ENCODE measurements at places on chromosomes 7 and 10.

DNA sequence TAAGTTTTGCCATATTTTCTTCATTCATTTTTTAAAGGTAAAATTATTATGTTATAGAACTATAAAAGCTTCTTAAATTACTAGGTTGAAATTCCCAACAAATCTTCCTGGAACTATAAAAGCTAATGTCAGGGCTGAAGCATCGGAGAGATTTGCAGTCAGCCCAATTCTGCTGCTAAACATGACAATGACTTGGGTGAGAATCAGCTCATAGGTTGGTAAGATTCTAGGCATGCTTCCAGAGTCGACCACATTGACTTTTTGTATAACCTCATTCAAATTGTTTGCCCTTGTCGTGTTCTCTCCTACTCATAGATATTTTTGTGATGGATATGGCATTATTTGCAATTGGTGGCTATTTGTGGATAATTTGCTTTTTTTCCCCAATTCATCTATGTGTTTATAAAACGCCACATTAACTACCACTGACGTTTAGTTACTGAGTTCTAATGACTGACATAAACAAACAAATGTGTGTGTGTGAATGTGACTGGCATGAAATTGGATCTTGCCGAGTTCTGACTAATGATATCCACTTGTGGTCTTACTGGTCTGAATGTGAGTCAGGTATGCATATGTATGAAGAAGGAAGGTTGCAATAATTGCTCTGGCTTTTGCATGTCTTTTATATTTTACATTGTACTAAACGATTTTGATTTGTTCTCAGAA lies 579.8 kb downstream of the PARD3 start:
- no peak for DNase-seq

GRCh38 chr7:90669492-90669891 lies 73.4 kb downstream of the CDK14 start:
- DNase-seq: no peak

DNA sequence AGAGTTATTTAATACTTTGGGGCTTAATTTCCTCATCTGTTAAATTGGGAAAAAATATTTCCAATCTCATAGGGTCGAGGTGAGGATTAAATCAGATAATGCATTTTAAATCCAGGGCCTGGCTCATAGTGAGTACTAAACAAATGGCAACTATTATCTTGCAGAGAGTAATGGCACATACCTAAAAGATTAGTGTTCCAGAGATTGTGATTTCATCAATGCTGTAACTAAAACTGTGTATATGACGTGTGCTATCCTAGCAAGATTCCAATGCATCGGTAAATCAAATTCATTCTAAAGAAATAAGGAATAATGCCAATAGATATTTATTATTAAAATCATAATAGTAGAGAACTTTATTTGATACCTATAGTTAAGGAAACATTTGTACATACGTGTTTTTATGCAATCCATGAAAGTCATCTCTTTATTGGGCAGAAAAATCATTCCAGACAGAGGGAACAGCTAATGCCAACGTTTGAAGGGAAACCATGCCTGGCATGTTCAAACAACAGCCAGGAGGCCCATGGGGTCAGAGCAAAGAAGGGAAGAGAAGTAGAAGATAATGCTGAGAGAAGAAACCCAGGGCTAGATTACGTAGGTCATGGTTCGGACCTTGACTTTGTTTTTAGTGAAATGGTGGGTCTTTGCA lies 174.8 kb upstream of the AGR3 start:
- no peak for DNase-seq

DNA sequence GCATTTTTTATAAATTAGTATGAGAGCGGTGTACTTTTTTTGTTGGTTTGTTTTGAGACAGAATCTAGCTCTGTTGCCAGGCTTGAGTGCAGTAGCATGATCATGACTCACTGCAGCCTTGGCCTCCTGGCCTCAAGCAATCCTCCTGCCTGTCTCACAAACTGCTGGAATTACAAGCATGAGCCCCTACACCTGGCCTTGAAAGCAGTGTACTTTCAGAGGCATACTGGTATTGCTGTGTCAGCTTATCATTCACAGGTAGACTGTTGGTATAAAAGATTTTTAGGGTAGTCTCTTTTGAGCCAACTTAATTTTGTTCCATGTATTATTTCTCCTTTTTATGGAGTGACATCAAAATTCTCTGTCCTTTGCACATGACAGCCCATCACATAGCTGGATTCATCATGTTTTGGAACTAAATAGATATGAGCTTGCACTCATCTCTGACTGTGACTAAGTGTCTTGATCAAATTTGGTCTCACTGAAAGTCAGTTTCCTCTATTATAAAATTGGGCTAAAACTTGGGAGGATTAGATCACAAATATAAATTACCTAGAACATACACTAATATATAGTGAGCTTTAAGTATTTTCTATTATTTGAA lies 12.4 kb downstream of the GNAT3 start:
- DNase-seq: no peak

DNA sequence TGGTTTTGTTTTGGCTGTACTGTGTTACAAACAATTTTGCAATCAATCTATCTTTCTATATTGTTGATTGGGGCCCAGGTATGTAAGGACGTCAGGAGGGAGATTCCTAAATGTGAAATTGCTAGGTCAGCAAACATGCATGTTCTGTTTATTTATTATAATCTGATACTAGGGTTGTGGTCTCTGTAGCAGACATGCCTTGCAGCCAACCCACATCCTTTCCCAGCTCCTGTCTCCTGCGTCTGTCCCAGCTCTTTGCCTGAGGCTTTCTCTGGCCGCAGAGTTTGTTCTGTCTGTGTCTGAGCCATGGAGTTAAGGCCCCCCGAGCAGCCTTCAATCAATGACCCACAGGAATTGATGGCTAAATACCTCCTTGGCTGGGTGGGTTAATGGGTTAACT lies 124.0 kb upstream of the ZEB1 start:
- no peak for DNase-seq

GRCh38 chr7:108598153-108598552 lies 28.5 kb downstream of the DNAJB9 start:
- no peak for DNase-seq

DNA sequence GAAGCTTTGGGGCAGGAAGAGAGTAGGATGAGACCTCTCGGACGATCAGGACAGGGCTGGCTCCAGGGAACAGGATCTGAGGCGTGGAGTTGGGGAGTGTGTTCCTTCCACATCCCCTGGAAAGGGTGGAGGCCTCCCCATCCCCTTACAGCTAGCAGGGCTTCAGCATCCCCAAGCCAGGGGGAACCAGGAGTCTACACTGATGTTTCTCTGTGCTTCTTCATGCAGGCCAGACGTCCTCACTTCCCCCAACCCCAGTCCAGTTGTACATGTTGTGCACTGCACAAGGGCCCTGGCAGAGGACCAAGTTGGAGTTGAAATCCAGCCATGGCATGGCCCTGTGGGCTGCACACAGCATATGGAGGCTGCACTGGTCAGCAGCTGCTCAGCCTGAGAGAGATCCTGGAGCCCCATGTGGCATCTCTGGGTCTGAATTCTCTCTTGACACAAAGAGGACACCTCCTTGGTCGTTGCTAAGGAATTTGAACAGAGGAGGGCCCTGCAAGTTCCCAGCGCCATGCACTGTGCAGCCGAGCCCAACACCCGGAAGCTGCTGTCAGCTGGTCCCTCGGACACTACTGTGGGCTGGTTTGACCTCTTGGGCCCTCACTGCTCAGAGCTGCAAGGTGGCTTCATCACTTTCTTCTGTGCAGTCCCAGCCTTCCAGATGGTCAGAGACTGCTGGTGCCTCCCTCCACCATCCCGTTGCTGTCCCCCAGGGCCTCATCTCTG lies 181.1 kb downstream of the DNAJB6 start:
- no peak for DNase-seq

GRCh38 chr7:75642810-75643486 lies 95.8 kb downstream of the HIP1 start:
- DNase-seq: peak; percentile 26

- DNase-seq: no peak
Measured at GRCh38 chr10:74743401-74743800, 83.0 kb upstream of the KAT6B start.

DNA sequence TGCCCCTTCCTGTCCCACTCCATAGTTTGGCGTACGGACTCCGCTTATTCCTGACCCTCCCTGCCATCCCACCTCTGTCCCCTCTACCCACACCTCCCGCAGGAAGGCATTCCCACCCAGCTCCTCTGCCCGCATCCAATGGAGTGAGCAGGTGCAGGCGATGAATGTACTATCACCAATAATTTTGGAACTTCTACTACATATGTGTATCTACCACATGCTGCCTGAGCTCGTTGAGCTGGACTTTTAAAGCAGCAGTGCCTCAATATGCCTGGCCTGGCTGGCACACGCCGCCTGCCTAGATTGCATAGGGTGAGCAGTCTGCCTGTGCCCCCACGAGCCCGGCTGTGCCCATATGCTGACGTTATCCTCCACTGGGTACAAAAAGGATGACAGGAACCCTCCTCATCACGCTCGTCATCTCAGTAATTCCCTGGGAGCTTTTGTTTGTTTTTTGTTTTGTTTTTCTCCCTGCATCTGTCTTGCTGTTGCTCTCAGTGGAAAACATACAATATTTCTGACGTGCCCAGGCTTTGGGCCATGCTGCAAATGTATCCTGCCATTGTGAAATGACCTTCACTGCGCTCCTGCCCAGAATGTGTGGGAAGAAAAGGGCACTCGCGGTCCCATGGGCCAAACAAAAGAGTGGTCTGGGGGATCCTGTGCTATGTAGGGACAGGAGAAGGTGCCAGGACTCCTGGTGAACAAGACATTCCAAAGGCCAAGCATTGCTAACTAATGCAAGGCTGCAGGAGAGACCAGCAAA lies 302.8 kb downstream of the PTPRN2 start:
- DNase-seq: no peak

DNA sequence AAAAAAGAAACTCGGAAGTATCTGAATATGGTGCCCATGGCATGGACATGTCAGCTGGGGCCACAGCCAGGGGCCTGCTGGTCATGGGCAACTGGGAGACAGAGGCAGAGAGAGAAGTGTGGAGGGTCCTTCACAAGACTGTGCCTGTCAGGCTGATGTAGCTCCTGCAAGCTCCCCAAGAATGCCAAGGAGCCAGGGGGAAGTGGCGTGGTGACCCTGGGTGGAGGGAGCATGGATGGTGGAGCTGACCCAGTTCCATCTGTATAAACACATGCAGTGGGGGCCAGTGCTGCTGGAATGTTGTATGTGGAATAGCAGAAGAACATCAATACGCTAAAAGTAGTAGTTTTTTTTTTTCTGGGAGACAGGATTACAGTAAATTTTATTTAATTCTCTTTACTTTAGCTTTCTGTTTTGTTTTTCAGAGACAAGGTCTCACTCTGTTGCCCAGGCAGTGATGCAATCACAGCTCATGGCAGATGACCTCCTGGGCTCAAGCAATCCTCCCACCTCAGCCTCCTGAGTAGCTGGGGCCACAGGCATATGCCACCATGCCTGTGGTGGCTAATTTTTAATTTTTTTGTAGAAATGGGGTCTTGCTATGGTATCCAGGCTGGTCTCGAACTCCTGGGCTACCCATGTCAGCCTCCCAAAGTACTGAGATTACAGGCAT lies 10.5 kb upstream of the ZMIZ2 start:
- no peak for DNase-seq

GRCh38 chr10:24434961-24435360 lies 226.0 kb downstream of the KIAA1217 start:
- DNase-seq: no peak

GRCh38 chr10:6423004-6423403 lies 157.1 kb downstream of the PRKCQ start:
- no peak for DNase-seq

GRCh38 chr10:5423771-5424170 lies 11.4 kb downstream of the NET1 start:
- DNase-seq: no peak

DNA sequence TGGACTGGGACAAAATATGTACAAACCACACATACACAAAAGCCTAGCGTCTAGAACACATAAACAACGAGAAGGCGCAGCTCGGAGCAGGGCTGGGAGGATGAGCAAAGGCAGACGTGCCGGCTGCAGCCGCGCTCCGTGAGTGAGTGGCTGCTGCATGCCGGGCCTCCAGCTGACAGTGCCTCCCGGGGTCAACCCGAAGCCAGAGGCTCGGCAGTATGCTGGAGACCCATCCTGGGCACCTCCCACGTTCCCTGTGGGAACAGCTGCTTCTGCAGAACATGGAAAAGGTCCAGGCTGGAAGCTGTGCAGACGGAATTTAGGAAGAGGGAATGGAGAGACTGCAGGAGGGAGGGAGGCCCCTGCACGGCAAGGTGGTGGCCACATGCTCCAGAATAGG lies 3.6 kb upstream of the GPR146 start:
- DNase-seq: no peak

- no peak for DNase-seq
Measured at GRCh38 chr7:31933481-31933880, 136.7 kb downstream of the PDE1C start.

DNA sequence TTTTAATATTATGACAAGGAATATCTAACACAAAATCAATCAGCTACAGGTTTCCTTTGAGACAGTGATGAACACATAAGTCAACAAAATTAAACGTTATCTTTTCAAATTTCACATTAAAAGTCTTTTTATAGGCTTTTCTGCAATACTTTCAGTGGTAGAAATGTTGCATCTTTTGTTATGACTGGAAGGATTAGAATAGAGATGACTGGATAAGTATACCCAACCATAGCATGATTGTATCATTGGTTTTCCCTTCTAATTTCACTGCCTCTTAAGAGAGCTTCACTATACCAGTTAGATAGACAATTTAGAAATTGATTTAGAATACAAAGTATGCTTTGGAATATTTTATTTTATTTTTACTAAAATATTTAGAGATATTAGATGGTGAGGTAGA lies 273.9 kb downstream of the PHF14 start:
- DNase-seq: no peak

- DNase-seq: no peak
Measured at GRCh38 chr10:92024700-92025099, 101.1 kb downstream of the BTAF1 start.

GRCh38 chr10:97336446-97336845 lies 1.9 kb upstream of the FRAT2 start:
- no peak for DNase-seq

DNA sequence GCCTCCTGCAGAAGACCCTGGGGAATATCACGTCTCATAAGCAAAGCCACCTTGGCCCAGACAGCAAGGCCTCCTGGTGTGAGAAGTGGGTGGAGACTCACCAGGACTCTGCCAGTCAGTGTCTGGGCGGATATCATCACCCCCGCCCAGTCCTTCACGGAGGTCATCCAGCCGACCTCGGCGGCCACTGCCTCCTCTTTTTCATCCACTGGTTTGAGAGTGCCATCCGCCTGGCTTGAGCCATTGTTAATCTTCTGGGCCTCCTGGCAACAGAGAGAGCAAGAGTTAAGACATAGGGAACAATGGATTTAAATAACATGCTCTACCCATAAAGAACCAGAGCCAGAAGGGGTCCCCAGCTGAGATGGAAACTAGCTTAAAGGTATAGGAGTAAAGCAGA lies 233.8 kb downstream of the KCNMA1 start:
- DNase-seq: no peak

DNA sequence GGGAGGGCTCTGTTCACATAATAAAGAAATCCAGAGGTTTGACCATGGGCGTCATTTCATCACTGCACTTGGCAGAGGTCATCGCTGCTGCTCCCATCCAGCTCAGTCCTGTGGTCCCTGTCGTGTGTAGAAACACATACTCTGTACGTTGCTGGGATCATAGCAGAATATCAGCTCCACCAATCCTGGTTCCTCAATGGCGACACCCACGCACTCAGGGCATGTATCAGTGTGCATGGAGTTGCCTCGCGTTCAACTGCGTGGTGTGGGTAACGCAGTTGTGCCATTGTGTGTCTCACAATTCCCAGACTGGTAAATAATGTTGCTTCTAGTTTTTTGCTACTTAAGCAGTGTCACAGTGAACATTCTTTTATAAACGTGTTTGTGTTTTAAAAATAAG lies 111.1 kb downstream of the LHPP start:
- no peak for DNase-seq

- no peak for DNase-seq
Measured at GRCh38 chr7:22647451-22648257, 79.3 kb upstream of the IL6 start.

GRCh38 chr10:79286318-79286951 lies 60.8 kb upstream of the PPIF start:
- peak; percentile 68 for DNase-seq

Measured in stimulated activated CD8-positive, alpha-beta memory T cell treated with anti-CD3 and anti-CD28 coated beads, Interleukin-2, amount 100 ng/mL, for 1 hour (primary cell).